ENCODE measurements at places on chromosomes 3 and 15.

- DNase-seq: no peak
Observed at GRCh38 chr15:98827217-98827616, 178.9 kb downstream of the IGF1R start.

DNA sequence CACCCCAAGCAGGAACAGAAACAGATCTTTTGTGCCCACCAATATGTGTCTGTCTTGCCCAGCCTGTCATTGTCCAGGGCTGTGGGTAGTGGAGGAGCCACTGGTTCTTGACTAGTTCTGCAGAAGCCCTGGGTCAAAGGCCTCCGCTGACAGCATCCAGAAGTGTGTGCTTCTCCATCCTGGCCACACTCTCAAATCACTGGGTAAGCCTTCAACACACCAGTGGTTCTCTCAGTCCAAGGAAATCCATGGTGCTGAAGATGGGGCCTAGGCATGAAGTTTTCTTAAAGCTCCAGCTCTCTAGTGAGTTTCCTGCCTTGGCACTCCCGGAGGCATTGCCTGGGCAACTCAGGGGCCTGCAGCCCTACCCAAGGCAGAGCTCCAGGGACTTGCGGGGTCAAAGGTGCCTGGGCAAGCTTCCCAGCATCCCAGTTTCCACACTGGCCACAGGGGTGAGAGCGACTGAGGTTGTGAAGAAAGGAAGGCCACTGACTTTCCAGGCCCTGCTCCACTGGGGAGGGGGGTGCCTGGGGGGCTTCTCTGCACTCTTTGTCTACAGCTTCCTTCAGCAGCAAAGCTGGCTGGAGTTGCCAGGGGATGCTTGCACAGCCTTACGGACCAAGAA, 37.9 kb upstream of the RPL32 start:
- no peak for DNase-seq

DNA sequence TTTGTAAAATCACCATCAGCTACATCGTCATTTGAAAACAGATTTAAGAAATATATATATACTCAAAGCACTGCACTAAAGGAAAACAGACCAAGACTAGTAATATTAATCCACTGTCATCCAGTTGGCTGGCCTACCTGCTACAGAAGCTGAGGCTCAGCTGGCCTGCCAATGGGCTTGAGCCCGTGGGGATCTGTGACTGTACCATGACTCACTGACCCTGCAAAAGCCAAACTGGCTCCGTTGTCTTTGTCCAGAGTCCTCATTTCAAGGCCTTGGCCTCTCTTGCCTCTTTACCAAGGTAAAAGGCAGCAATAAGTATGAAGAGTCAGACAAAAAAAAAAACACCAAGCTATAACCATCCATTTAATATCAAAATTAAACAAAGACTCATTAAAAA, 463.5 kb upstream of the RASGRP1 start:
- peak; percentile 81 for DNase-seq

- DNase-seq: no peak
Observed at GRCh38 chr15:53378096-53378800, 381.2 kb downstream of the WDR72 start.

GRCh38 chr3:58068122-58068809, 60.0 kb downstream of the FLNB start:
- no peak for DNase-seq

All from ELR (cell line).